ENCODE measurements at places on chromosomes 7 and 10.

DNA sequence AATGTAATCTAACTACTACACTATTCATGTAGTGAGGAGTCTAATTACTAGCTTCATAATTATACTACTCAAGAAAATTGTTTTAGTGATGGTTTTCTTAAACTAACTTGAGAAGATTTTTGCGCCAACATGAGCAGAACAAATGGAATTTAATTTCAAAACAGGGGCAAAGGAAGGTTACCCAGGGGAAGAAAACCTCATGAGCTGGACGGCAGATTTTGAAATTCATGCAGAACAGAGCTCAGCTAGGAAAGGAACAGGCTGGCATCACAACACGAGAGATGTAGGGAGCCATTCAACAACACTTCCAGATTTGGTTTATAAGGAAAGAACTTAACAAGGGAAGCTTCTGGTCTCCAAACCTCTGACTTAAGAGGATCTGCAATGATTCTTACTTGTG lies 235.3 kb upstream of the PRKCQ start:
- no peak for DNase-seq

DNA sequence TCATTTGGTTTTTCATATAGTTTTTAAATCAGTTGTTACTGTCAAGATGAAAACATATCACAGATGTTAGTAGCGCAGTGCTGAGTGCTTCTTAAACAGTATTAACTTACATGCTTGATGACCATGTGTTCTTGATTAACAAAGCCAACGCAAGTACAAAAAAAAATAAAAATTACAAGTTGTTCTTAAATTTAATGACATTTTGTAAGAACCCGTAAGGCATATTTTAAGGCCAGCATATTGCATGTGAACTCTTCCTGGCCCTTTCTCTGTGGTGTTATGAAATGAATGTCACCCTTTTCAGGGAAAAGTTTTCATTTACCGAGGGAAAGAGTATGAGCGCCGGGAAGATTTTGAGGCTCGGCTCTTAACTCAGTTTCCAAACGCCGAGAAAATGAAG lies 140.4 kb upstream of the NPS start:
- DNase-seq, result no peak

- DNase-seq, result no peak
These were observed 13.2 kb downstream of the UBTD1 start for GRCh38 chr10:97511711-97512440.

DNA sequence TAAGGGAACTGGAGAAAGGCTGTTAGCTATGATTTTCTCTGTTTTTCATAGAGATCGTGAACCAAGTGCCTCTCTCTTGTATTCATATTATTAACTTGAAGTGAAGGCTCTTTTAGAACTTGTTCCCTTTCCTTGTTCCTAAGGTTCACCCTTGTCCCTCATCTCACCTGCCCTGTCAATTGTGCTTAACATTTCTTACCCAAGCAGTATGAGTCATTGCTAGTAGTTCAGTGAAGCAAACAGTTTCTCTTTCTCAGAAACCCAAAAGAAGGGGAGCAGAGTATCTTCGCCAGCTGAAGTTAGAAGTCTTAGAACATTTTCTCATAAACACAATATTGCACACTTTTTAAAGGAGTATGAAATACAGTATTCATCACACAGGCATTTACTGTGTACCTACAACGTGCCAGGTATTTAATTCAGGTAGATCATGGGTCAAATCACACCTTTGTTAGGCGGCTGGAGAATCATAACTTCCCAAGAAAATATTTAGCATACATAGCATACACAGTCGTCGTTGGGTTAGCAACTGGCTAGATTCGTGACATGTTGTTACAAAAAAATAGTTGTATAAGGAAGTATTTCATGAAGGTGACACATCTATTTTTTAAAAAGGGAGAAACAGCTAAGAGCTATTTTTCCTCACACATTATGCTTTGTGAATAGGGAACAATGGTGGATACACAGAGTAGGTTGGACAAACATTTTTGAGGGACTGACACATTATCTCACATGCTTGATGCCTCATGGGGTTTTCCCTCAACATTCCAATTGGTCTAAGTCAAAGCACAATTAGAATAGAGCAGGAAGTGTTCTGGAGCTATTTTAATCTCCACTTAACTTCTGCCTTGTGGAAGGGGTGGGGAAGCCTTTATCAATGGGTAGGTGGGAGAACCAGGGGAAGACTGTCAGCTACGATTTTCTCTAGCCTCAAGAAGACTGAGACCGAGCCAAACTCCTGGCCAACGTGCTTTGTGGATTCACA lies 13.2 kb downstream of the HDAC9 start:
- DNase-seq, result no peak

DNA sequence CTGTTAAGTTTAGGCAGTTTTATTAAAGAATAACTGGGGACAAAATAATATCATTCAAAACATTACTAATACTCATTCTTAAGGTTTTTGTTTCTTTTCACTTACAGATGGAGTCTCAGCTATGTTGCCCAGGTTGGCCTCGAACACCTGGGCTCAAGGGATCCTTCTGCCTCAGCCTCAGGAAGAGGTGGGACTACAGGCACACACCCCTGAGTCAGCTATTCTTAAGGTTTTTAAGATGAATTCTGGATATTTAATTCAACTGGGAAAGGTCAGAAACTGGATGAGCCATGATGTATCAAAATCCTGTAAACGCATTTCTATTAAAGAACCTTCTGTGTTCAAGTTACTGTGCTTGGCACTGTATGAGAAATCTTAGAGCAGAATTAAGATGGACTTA lies 3.5 kb downstream of the OAT start:
- DNase-seq, result no peak

GRCh38 chr7:77313085-77313484 lies 103.1 kb downstream of the GSAP start:
- DNase-seq, result no peak

DNA sequence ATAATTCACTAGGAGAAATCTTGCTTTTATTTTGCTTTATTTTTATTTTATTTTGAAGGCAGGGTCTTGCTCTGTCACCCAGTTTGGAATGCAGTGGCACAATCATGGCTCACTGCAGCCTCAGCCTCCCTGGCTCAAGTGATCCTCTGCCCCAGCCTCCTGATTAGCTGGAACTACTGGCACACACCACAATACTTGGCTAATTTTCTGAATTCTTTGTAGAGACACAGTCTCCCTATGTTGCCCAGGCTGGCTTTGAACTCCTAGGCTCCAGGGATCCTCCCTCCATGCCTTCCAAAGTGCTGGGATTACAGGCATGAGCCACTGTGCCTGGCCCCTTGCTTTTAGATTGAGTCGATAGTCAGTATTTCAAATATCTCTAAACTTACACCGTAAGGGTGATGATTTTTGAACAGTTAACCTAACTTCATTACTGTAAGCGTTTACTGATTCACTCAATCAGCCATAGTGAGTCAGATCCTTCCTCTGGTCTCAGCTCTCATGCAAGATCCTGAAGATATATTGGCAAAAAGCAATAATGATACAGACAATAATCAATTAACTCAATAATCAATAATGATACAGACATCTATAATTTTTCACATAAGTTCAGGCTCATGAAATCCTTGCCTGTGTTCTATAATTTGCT lies 239.5 kb downstream of the KIAA1217 start:
- no peak for DNase-seq

DNA sequence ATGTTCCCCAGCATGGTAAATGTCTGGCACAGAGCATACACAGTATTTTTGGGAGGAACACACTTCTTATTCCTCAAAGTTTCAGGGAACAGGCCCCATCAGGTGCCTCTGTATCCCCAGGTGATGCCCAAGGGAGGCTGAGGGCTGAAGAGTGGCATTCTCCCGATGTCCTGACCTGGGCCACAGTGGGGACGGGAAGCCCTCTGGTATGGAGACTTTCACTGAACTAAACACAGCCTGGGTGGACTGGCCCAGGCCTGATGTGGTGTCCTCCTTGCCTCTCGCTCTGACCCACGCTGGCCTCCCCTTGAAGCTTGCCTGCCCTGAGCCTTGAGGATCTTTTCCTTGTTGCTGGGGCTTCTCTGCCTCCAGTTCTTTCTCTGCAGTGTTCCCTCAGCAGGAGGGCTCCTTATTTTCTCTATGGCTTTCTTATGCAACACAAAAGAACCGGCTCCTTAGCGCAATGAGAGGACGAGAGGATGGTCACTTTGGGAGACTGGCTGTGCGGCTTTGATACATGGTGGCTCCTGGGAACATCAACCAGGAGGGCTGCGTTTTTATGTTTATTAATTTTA lies 157.5 kb upstream of the TNS3 start:
- DNase-seq, result no peak

DNA sequence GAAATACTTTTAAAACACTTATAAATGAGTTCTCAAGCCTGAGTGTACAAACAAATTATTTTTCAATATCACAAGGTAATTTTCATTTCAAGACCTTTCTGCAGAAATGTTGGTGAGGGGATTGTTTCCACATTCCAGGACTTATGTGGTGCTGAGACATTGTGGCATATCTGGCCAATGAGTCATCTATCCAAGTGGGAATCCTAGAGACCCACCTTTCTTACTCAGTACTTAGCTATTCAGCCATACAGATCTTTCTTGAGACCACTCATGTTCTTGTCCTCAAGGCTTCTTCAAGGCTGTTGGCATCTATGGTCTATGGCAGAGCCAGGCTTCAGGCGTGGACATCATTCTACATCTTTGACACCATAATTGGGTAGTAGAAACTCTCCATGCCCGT lies 225.4 kb downstream of the DKK1 start:
- no peak for DNase-seq

DNA sequence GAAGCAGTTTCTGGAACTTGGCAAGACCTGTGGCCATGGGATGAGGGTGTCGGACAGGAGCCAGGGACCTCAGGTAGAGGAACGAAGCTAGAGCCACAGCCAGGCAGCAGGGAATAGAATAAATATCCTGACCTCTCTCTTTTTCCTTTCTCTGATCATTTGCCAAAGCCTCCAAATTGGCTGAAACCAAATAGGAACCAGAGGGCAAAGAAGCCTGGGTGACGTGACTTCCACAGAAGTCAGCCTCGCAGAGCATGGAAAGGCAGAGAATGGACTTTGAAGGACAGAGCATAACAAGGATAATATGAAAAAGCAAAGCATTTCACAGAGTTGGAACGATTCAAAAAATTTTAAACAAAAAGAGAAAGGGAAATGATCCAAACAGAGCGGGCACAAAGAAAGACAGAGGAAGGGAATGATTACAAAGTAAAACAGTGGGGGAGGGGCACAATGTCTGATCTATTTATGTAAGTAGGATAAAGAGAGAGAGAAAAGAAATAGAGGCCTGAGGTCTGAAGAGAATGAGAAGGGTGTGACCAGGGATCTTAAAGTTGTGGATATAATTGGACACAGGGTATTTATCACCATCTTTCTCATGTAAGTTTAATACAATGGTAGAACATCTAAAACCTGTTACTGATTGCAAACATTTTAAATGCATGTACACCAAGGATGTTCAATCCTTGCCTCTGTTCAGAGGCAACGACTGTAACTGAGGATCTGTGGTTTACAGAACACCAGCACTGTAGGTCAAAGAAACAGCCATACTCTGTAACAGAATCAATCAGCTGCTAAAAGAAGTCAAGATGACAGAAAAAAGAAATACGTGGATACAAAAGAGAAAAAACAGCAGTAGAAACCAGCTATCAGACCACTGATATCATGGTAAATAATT lies 4.5 kb upstream of the ZEB1 start:
- DNase-seq, result no peak

DNA sequence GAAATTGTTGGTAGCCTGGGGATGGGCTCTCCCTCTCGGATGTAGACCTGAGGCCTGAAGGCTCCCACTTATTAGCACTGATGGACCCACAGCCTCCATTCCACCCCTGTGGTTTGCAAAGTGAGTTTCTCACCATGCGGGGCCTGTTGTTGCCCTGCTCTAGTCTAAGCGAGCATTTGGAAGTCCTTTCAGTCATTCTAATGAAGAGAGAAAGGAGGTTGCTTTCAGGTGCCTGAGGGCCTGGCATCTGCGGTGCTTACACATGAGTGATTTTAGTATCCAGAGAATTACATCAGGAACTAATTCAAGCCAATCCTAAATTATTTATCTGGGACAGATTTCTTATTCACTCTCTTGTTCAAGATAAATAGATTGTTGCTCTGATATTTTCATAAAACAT lies 61.6 kb downstream of the NAMPT start:
- no peak for DNase-seq

DNA sequence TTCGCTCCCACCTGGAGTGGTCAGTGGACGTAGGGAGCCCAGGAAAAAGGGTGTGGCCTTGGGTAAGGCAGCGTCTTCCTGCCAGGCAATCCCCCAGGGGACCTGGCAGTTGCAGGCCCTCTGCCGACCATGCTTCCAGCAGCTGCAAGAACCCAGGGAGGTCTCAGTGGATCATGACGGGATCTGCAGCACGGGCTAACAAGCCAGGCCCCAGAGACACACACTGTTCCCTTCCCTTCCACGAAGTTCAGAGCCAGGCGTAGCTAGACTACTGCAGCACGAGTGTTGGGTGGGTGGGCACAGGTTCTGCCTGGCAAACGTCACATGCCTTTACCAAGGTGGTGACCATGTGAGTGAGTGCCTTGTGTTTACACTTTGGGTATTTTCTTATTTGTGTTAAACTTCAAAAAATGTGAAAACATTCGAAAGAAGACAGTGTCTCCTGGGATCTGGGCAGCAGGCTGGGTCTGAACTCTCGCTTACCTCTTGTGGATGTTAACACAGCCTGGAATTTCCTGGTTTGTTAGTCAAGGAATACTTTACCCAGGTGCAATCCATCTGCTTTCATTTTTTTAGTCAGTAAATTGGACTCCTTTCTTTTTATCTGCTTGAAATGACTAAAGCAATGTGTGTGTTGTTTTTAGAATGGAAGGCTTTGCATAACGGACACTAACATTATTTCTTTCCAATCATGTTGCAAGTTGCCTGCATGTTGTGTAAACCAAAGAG lies 48.2 kb upstream of the VIPR2 start:
- no peak for DNase-seq

GRCh38 chr7:132355048-132355447 lies 221.2 kb downstream of the PLXNA4 start:
- no peak for DNase-seq

DNA sequence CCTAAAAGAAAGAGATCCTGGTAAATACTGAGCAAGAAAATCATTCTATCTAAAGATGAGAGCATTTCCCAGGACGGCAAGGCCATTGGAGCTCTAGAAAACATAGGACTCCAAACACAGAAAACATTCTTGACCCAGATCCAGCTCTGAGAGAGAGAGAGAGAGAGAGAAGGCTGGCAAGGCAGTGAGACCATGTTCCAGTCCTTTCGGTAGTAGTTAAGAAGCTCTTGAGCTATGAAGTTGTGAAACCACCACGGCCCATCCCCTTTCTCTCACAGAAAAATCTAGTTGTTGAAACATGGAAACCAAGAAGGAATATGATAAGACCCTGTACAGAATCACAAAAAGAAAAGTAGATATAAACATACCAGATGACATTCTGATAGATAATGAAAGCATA lies 212.4 kb upstream of the NPSR1 start:
- no peak for DNase-seq
